ENCODE measurements at places on chromosomes 1 and 21. TPM values are rescaled to one million over a fixed set of nuclear protein-coding genes. Genes with fewer than 3 reads are reported as not detected.

- H3K27me3 ChIP-seq: peaks cover 3% of the 10 kb centered on the region
- no peaks in the 10 kb centered on the region for H3K36me3 ChIP-seq
Observed at GRCh38 chr1:161085165-161085564, 4.2 kb downstream of the NECTIN4 start.

DNA sequence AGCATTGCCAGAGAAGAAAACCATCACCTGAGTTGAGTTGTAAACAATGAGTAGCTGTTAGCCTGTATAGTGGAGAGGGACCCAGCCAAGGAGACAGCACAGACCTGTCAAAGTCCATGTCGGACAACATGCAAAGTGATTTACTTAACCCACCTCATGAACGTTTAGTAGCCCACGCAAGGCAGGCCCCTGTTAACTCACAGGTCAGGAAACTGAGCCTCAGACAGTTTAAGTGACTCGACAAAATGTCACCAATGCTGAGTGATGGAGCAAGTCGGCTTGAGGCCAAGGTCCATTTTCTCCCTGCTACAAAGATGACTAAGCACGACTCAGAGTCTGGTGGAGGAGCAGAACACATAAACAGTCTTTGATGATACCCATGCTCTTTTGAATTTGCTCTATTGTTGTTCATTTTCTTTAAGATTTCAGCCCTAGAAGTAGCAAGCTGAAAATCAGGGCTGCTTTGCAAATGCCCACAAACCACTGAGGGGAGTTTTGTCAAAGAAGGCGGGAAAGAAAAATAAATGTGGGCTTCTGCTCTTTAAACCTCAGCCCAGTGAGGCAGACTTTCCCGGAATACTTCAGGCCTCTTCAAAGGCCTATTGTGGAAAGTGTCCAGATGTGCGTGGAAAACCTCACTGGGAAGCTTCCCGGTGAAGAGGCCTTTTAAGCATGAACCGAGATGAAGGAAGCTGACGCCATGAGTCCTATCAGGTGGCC lies 83.8 kb upstream of the HOOK1 start:
- no peak overlapping the region for H3K4me3 ChIP-seq
- no peak for DNase-seq
- no peaks in the 10 kb centered on the region for H3K36me3 ChIP-seq

- H3K4me1 ChIP-seq: no peaks in the 10 kb centered on the region
- no peak overlapping the region for H3K27ac ChIP-seq
- H3K36me3 ChIP-seq: no peaks in the 10 kb centered on the region
- no peaks in the 10 kb centered on the region for H3K27me3 ChIP-seq
Observed at GRCh38 chr21:17758683-17759082, 60.5 kb downstream of the C21orf91 start.

The BNIPL gene
- 0.20 TPM for total RNA-seq

The CACYBP gene
- 205 TPM for total RNA-seq

The KCNE2 gene
- 1.0 TPM for total RNA-seq

The USP24 gene
- total RNA-seq: 70.6 TPM

The DNASE2B gene
- 0.22 TPM for total RNA-seq

The FCRL4 gene
- not detected for total RNA-seq

Data from spinal cord (tissue), 10 donors.